ENCODE measurements at places on chromosomes 12 and 14.

- DNase-seq: no peak
Measured at GRCh38 chr14:106841701-106842100, 1315.3 kb downstream of the TMEM121 start.

DNA sequence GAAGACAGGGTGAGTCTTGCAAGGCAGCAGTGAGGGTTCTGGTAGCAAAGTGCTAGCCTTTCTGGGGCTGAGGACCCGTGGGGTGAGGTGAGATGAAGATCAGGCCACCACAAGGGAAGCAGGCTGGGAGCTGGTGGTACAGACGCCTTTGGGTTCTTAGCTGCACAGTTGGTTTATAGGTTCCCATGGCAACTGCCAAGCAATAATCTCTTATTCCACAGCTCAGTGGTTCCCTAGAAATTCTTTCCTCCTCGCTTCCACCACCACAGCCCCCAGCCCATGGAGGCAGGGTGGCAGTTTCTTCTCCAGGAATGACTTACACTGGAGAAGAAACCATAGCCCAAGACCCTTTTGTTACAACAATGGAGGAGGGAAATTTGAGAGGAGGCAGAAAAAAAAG is 82.1 kb downstream of the CMKLR1 start:
- DNase-seq: no peak

DNA sequence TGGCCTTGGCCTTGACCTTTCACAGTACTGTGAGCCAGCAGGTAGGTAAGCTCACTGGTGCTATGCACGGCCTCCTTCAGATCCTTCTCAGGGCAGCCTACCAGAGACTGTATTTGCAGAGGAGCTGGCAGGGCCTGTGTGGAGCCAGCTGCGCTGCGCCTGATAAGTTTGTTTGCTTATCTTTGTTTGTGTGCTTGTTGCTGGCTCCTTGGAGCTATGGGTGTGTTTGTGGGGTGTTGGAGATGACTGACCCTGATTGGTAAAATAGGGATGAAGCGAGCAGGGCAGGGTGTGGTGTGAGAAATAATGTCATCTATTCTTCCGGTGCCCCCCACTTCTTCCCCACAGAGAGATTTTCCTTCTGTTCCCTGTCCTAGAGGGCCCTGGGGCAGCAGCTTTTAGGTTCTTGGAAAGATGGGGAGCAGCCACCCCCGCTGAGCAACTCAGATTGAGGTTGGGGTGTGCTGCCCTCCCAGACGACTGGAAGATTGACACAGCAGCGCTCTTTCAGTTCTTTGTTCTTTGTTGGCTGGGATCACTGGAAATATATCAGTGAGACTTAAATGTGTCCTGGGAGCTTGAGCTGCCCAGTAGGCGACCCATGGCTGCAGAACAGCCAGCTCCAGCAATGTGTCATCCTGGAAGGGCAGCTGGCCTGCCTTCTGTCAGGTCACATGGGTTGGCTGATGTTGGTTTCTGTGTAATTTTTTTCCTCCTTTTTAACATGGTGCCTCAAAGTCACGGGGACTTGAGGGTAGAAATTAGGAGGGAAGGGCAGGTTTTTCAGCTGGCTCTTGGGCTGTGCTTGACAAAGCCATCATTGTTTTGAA is 19.6 kb downstream of the MLXIP start:
- DNase-seq: peak; percentile 89

DNA sequence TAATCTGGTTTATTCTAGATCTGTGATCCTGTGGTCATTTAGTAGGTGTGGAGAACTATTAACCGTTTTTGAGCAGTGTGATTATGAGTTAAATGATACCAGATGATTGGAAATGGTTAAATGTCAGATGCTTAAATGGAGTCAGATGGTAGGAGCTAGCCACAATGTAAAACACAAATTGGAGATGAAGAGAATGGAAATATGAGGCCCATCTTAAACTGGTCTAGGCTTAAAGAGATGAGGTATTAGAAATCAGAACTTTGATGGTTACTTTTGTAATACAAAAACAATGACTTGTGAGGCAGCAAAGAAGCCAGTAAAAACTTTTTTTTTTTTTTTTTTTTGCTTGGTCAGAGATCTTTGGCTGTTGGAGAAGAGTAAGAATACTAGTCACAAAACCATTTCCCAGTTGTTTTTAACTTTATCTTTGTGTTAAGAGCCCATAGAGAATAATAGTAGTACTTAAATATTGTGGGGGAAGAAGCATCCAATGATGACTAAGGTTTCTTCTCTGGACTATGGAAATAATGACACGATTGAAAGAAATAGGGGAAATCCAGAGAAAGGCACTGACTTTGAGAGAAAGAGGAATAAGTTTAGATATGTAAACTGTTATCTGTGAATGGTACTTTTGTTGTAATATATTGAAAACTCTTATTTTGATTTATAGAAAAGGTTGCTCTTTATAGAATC is 95.9 kb downstream of the WNK1 start:
- DNase-seq: no peak

- DNase-seq: no peak
Measured at GRCh38 chr12:104473374-104473983, 16.7 kb downstream of the CHST11 start.

DNA sequence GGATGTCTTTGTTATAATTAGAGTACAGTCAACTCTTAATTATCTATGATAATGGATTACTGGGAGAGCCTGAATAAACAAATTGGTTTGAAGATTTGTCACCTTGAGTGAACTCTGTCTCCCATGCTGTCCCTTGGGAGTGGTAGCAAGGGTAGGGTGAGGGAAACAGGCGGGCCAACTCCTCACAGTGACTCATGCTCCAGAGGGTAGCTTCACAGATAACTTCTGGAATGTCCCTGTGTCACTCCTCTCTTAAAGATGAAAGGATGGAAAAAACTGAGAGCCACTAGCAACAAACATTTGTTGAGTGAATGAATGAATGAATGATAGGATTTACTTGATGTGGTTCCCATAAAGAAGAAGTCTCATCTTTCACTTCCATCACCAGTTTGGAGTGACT is 53.5 kb downstream of the RASSF9 start:
- DNase-seq: no peak

DNA sequence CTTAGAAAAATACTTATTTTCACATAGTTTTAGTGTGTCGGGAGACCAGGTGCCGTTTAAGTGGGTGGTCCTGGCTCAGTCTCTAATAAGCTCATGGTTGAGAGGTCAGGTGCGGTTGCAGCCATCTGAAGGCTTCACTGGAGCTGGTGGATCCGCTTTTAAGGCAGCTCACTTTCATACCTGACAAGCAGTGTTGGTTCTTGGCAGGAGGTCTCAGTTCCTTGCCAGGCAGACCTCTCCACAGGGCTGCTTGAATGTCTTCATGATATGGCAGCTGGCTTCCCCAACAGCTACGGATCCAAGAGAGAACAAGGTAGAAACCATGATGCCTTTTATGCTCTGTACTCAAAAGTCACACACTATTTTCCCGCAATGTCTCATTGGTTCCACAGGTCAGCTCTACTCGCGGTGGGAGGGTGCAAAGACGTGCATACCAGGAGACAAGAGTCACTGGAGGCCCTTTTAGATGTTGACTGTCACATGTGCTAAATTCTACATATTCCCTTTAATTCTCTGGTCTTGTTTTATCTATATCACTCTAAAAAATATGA is 8.0 kb upstream of the ZDHHC17 start:
- DNase-seq: no peak

DNA sequence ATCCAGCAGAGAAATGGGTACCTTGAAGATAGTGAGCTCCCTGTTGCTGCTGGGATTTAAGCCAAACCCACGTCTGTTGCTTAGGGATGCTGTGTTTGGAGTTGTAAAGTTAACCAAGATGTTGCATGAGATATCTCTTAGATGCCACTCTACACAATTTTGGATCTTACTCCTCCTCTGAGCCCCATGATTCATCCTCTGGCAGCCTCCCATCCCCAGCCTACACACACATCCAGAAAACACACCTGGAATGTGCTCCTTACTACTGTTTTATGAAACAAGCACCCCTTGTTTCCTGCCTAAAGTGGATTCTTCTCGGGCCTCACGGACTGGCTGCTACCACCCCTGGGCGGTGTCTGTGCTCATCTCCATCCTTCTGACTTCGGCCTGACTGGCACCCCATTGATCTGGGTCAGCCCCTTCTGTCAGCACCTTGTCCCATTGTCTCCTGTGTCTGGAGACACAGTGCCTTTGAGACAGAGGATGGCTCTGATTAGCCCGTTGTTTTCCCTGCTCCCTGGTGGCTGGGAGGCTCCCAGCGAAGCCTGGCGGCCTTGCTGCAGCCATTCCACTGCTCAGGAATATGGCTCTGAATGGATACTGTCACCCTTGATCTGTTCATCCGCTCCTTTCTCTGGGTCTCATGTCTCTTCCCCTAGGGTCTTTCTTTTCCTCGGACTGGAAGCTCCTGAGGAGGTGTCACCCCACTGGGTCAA is 24.3 kb downstream of the TSPAN9 start:
- DNase-seq: no peak

DNA sequence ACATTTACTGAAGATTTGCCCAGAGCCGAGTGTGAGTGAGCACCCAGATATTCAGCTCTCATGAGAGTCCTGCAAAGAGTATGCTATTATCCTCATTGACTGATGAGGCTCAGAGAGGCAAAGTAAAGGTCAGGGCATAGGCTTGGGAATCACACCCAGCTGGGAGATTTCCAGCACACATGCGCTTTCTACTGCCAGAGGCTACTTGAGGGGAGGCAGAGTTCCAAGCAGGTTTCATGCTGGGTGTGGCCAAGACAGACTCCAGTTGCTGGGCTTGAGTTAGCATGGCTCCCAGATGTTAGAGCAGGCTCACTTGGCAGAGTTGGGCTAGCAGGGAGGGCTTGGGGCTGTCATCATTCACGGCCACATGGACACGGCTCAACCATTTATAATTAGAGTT is 14.4 kb upstream of the FAM181A start:
- DNase-seq: no peak

DNA sequence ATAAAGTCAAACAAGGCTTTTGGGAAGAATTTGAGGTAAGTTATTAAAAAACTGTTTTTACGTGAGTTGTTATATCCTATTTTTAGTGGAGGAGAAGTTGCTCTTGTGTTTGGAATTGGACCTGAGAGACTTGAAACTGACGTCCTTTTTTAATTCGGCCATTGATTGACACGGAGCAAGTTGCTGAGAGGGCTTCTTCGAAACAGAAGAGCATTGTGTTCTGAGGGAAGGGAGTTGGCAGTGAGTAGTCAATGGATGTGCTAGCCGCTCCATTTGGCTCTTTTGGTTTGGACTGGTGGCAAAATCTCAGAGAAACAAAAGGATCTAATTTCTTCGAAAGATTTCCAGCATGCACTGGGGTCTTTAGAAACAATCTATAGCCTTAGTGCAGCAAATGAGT is 37.3 kb downstream of the PTPN11 start:
- DNase-seq: no peak

- no peak for DNase-seq
Measured at GRCh38 chr12:116933091-116933490, 22.3 kb downstream of the FBXW8 start.

DNA sequence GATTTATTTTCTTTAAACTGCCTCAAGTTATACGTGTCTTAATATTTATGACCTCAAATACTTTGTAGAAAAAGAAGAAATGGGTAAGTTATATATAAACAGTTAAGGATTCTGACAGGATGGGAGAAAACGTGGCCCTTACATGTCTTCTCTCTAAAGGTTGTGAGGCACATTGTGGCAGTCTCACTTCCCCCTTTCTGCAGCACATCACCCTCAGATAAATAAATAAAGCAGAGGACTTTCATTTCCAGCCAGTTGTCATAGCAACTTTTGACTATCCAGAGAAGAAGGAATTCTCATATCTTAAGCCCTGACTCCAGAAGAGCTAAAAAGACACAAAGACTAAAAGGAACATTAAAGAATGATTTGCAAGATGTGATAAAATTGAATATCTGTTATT is 28.8 kb upstream of the CEP83 start:
- no peak for DNase-seq

GRCh38 chr12:19451196-19451595 is 11.9 kb downstream of the AEBP2 start:
- no peak for DNase-seq

DNA sequence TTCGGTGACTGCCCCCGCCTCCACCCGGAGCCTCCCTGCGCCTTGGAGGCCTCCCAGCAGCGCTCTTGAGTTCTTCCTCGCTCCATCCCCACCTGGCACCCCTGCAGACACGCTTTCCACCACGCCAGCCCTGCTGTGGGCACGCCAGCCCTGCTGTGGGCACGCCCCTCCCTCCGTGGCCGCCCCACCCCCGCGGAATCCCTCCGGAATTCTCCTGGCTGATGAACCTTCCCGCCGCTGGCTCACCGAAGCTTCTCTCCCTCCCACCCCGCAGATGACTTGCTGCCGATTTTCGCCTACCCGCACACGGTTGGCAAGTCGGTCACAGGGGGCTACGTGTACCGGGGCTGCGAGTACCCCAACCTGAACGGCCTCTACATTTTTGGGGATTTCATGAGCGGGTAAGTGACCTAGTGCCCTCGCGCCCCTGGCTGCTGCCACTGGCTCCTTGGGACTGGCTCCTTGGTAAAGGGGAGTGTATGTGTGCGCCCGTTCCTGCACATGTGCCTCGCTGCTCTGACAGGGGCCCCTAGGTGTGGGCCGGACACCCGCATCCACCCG is 15.2 kb downstream of the HHIPL1 start:
- no peak for DNase-seq

DNA sequence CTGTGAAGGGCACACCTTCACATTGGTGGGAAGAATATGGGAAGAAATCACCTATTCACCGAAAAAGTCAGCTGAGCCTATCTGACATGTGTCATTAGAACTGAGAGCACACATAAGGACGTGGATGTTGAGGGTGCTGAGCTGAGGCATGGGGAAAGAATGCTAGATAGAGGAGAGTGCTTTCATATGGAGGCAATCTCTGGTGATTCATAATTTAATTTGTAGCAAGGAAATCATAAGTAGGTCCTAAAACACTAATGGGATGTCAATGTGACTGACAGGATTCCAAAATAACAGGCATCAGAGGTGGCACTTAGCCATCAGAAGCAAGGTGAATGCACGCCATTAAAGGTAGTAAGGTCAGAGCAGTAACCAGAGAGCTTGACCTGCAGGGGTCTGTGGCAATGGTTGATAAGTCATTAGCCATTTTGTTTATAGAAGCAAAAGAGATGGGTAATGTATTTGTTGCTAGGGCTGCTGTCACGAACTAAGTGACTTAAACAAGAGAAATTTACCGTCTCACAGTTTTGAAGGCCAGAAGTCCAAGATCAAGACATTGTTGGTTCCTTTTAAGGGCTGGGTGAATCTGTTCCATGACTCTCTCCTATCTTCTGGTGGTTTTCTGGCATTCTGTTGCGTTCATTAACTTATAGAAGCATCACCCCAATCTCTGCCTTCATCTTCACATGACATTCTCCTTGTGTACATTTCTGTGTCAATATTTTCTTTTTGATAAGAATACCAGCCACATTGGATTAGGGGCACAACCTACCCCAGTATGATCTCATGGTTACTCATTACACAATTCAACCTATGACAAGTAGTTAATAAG is 69.3 kb downstream of the ANKS1B start:
- DNase-seq: no peak

- no peak for DNase-seq
Measured at GRCh38 chr12:63990828-63991547, 146.5 kb downstream of the SRGAP1 start.

DNA sequence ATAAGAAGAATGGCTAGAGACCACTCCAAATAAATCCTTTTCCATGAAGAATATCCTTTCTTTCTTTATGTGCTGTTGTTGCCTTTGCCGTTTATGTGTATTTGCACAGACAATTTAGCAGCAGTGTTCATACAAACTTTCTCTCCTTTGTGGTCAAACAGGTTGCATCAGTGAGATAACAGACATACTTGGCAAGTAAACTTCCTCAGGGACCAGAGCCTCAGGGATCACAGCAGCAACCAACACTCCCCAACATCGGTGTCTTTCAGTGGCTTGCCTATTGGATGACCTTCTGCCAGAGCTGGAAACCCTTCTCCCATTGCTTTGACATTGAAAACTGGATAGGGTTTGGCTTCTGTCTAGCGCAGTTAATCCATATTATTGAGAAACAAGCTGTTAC is 252.2 kb downstream of the BTG1 start:
- no peak for DNase-seq

Data from psoas muscle (tissue), 8 donors.